ENCODE measurements at places on chromosomes 1 and 21.

DNA sequence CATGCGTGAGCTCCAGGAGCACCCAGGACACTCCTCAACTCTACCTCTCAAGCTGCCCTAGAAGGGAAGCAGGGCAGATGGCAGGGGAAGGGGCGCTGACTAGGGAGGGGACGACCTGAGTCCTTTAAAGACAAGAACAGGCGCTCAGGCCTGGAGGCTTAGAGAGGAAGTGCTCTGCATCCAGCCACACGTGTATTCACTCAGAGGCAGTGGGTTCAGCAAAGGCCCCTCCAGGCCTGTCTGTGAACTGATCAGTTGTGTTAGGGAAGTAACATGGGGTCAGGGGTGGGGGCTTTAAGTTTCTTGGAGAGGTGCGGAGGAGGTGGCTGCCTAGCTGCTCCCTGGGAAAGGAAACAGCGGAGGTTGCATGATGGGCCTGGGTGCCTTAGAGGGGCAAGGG lies 37.1 kb upstream of the ARF1 start:
- DNase-seq: no peak

DNA sequence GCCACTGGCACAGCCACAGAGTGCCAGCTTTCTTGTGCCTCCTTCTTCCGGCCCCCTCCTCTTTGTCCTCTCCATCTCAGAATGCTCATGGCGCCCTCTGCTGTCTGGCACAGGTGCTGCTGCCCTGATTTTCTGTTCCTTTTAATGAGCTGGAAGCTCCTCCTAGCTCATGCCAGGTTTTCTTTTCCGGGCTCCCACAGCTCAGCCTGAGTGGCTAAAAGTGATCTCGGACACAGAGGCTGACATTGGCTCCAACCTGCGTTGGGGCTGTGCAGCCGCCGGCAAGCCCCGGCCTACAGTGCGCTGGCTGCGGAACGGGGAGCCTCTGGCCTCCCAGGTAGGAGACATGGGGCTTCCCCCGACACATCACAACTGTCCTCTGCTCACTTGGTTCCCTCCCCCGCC lies 18.7 kb downstream of the CNTN2 start:
- peak; percentile 81 for DNase-seq

- DNase-seq: no peak
These were observed 181.5 kb downstream of the NPHP4 start for GRCh38 chr1:5810553-5811270.

- no peak for DNase-seq
These were observed 1.7 kb upstream of the VWA1 start for GRCh38 chr1:1433804-1434130.

DNA sequence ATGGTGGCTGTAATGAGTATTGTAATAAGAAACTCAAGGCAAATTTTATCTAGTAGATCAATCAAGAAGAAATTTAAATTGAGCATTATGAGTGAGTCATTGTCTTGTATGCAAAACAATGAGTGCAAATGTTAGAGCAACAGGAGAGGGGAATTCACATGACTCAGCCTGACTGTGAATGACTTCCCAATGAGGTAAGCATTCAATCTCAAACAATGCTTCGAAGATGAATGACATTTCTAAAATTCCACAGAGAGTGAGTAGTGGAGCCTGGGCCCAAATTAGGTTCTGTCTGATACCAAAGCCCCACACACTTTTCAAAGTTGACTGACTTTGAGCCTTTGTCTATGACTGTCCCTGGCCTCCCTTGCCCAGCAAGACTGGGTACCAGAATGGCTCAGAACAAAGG lies 738.0 kb downstream of the PTPRU start:
- DNase-seq: no peak

DNA sequence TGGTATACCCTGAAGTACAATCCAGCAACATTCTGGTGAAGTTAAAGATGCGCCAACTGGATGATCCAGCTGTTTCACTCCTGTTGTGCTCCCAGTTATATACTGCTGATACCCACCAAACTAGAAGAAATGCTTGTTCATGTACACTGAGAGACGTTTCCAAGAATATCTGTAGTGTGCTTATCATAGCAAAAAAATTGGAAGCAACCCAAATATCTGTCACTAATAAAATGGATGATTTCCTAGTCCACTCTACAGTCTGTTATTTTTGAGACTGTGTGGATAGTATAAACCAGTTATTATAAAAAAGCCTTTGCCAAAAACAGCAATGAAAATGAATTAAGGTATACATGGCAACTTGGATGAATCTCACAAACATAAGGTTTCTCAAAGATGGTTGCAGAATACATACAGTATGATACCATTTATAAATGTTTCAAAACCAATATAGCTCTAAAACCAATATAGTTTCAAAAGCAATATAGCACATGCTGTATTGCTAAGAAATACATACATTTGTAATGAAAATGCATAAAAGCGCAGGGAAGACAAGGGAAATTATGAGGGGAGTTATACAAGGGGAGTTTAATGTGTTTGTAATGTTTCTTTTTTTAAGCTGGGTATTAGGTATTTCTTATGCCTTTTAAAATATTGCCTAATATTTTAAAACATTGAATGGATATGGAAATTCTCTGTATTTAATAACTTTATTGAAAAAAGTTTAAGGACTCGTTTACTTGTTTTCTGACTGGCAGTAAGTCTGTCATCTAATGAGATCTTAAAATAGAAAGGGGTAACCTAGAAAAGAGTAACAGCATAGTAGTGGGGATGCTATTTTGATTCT lies 36.5 kb downstream of the GPSM2 start:
- no peak for DNase-seq

DNA sequence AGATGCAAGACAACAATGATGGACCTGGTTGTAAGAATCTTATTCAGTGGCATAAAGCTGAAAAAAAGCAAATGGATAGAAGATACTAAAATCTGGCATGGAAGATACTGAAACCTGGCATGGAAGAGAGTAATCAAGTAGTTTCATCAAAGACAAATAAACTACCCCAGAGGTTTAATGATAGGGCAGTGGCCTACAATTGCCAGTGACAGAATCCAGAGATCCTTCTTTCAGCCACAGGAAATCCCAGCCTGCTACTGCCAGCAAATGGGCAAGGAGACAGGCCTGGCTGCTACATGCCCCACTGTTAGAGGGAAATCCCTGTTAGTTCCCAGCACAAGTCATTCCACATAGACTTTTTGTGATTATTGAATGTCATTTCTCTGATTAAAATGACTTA lies 409.4 kb downstream of the VAV3 start:
- DNase-seq: no peak

DNA sequence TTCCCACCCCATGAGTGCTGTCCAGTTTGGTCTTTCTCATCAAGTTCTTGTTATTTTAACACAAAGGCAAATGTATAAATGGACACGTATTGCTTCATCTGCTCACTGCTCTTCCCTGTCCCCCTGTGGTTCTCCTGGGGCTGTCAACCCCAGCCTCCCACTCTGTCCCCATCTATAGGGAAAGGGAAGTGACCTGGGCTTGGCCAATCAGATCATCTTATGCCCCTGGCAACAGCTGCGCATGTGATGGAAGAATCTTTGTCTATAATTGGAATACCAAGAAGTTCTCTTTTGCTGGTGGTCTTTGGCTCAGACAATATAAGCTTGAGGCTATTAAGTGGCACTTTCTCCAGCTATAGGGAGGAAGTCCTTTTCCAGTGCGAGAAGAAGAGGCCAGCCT lies 4.7 kb upstream of the CCSAP start:
- no peak for DNase-seq

DNA sequence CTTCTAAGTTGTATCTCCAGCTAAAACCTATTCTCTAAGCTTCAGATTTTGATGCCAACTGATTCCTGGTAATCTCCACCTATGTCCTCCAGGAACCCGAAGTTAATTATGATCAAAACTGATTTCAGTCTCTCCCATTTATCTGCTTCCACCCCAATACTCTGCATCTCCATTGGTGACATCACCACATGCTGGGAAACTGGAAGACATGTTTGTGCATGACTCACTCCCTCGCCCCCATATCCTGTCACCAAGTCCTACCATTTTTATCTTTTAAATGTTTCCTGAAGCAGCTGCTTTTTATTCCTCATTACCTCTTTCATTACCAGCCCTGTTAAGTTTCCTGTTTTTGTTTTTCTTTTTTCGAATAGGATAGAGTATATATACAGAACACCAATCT lies 228.5 kb downstream of the LRRC40 start:
- DNase-seq: no peak
